OCI-LY7 (cell line): ENCODE measurements at places on chromosomes 1 and 21. TPM values are rescaled to one million over a fixed set of nuclear protein-coding genes. Genes with fewer than 3 reads are reported as not detected.

NTRK1 gene
- total RNA-seq, result not detected in 2 replicates

KCNN3 gene
- total RNA-seq, result 44.5 and 50.8 TPM in 2 replicates

TSACC gene
- 1.9 and 2.0 TPM in 2 replicates for total RNA-seq

BSND gene
- total RNA-seq, result not detected in 2 replicates

CIART gene
- 0.63 and 0.68 TPM in 2 replicates for total RNA-seq

MASP2 gene
- 0.38 and 0.55 TPM in 2 replicates for total RNA-seq

TXNIP gene
- 50.3 and 76.8 TPM in 2 replicates for total RNA-seq

OR2T12 gene
- total RNA-seq, result not detected in 2 replicates

KMO gene
- 10.4 and 14.2 TPM in 2 replicates for total RNA-seq

FCGR2B gene
- 1.9 and 4.8 TPM in 2 replicates for total RNA-seq

RGS13 gene
- 214 and 245 TPM in 2 replicates for total RNA-seq

TMIGD3 gene
- total RNA-seq, result not detected in 2 replicates

ANKRD35 gene
- not detected in 2 replicates for total RNA-seq

MATN1 gene
- total RNA-seq, result 0.42 TPM in 1 of 2 replicates, not detected in the other

ACTL8 gene
- total RNA-seq, result not detected in 2 replicates

IGSF5 gene
- not detected in 2 replicates for total RNA-seq

PODN gene
- total RNA-seq, result not detected in 2 replicates

S100A3 gene
- not detected in 2 replicates for total RNA-seq

NMNAT2 gene
- total RNA-seq, result not detected in 2 replicates

FAM177B gene
- not detected in 2 replicates for total RNA-seq

SPRR4 gene
- total RNA-seq, result not detected in 2 replicates

FCRL2 gene
- total RNA-seq, result 6.6 and 8.1 TPM in 2 replicates

ATP1A4 gene
- total RNA-seq, result not detected in 2 replicates

IGSF21 gene
- total RNA-seq, result 0.17 TPM in 1 of 2 replicates, not detected in the other

GPR37L1 gene
- not detected in 2 replicates for total RNA-seq

FAM72D gene
- 44.5 and 58.9 TPM in 2 replicates for total RNA-seq
